ENCODE measurements at places on chromosomes 5 and 9. TPM values are rescaled to one million over a fixed set of nuclear protein-coding genes. Genes with fewer than 3 reads are reported as not detected.

LRRC19 gene
- total RNA-seq: not detected

GRCh38 chr5:113299591-113299990, 135.2 kb downstream of the TSSK1B start:
- no peak for DNase-seq

ADAMTSL2 gene
- 1.5 TPM for total RNA-seq

DNA sequence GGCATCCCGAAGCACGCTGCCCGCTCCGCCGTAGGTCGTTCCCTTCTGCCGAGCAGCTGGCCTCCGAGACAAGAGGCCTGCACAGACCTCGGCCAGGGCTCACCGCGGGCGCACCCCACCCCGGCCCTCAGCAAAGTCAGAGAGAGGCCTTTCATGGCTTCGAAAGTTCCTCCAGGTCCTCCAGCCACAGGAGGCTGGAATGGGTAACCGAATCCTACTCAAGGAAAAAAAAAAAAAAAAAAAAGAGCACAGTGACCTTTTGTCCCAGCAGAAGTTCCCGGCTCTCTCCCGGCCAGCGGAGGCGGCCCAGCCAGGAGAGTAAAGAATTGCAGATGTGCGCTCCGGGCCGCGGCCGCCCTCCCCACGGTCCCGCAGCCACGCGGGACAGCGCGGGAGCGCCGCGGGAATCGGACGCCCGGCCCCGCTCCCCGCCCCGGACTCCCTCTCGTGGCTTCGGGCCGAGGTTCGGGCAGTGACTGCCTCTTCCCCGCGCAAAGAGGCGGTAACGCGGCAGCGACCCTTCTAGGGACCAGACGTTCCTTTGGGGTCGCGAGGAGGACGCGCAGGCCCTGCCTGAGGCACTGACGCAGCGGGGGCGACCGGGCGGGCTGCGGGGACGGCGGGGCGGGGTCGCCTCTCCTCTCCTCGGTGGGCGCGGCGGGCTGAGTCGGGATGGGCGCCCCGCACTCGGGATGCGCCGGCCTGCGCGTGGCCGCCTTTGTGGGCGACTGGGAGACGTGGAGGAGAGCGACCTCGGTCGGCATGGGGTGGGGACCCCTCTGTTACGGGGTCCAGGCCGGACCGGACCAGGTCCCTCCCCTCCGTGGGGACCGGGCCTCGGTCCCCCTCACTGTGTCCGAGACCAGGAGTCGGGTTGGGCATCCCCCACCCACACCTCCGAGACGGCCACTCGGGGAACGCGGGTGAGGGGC, 754 bp downstream of the GFPT2 start:
- DNase-seq: no peak

S100Z gene
- 0.30 TPM for total RNA-seq

DNA sequence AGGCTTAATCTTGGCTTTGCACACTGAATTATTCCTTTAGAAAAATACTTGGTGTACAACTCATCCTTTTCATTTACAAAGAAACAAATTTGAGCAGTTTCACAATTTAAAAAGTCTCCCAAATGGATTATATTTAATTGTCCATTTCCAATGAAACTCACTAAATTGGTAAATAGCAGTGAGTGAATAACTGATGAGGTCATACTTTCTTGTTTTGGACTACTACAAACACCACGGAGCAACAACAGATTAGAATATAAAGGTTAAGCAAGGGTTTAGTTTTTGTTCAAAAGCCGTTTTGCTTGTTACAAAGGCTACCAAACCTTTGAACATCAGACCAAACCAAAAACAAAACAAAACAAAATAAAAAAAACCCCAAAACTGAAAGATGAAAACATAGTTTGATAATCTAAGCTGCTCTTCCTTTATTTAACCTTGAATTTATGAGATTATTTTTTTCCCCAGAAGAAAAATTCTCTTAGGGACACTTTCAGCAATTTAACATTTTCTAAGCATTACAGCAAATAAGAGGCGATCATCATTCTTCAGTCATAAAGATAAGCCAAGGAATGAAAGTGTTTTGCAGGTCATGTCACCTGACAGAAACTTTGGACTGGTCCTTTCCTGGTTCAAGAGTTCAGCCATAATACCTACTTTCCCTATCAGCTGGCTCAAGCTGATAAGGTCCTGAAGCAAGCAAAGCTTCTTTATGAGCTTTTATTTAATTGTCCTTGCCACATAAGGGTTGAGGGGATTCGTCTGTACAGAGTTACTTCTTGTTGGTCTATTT, 99.7 kb upstream of the CDKN2B start:
- DNase-seq: no peak

GRCh38 chr9:97507428-97507984, 6.0 kb downstream of the TMOD1 start:
- DNase-seq: no peak

SPAAR gene
- total RNA-seq: 0.79 TPM

DNA sequence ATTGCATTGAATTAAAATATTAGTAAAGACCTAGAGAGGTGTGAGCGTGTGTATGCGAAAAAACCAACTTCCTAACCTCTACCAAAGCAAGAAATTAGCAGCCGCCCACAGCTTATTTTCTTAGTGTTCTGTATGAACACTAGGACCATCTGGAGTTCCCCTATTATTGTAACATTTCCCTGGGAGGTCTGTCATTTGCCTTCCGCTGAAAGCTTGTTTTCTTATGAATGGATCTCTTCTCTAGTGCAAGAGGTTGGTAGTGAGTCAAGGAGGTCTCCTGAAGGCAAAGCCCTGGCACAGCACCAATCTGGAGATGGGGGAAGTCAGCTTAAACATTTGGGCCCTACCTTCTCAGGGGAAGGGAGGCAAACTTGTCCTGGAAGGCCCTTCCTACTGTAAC, 10.8 kb downstream of the TNFSF8 start:
- DNase-seq: no peak

CAVIN4 gene
- total RNA-seq: 39.9 TPM

- peak; percentile 72 for DNase-seq
Observed at GRCh38 chr9:78280982-78281668, 15.8 kb upstream of the PSAT1 start.

- DNase-seq: no peak
Observed at GRCh38 chr9:75602060-75602459, 288.4 kb upstream of the PCSK5 start.

- DNase-seq: no peak
Observed at GRCh38 chr5:79109527-79110492, 1.8 kb upstream of the BHMT start.

GRCh38 chr5:171619196-171619595, 166.4 kb upstream of the SMIM23 start:
- DNase-seq: no peak

DNA sequence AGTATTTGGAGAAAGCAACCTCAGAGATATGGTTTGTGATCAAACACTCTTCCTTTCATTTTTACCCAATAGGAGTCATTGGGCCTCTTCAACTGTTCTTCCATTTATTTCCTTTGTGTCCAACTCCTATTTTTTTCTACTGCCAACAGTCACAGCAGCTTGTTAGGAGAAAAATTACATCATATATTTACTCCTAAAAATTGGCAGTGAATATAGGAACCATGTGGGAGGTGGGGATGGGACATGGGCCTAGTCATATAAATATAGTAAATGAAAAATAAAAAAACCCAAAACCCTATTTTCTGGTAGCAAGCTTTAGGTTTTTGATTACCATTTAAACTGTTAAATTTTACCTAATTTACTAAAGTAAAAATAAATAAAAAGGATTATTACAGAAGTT, 134.9 kb upstream of the MPDZ start:
- DNase-seq: no peak

GRCh38 chr5:125372694-125373631, 626.5 kb upstream of the ZNF608 start:
- peak; percentile 82 for DNase-seq

SPINK4 gene
- not detected for total RNA-seq

DNA sequence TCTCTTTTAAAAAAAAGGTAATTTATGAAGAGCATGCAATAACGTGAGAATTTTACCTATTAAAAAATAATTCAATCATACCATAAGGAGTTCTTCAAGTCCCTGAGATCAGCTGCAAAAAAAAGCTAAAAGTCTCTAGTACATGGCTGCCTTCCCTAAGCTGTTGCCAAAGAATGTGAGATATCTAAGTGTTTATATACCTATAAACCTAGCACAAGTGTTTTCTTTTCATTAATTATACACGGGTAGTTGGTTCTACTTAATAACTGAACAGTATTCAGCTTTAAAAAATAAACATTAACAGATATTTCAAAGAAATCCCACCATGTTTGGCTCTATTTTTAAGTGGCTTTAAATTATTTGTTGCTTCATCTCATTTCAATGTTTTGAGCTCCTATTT, 25.9 kb downstream of the FNBP1 start:
- DNase-seq: no peak

DNA sequence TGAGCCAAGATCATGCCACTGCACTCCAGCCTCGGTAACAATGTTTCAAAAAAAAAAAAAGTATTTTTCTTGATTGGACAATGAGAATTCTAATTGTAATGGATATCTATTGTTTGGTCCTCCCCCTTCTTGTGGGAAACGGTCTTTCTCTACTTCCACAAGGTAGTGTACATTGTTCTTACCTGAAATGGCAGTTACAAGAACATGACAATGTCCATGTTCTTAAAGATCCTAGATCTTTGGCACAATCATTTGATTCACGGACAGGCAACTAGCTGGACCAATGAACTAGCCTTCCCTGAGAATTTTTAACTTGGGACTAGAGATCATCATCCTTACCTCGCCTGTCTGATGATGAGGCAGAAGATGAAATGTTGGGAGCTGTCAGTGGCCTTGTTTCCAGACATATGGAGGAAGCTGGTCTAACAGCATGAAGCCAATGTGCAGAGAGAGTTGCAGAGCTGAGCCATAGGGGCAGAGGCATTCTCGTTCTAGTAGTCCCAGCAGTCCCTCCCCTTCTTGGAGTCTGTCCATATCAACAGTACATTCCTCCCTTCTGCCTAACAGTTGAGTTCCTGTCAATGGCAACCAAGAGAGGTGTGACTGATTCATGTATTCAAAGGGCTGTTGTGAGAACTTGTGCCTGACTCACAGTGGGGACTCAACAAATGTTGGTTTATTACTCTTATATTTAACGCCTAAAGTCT, 2.1 kb upstream of the MARCHF6 start:
- DNase-seq: no peak

DNA sequence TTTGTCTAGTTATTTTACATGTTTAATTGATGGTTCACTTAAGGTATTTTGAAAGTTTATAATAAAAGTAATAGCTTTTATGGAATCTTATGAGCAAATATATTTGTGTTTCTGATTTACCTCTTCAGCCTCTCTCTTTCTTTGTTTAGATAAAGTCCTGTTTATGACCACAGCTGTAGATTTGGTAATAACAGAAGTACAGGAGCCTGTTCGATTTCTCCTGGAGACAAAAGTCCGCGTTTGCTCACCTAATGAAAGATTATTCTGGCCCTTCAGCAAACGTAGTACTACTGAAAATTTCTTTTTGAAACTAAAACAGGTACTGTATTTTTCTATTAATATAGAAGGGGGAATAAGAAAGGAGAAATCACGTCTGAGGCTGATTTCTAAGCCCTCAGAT, 35.0 kb upstream of the GPR21 start:
- no peak for DNase-seq

- no peak for DNase-seq
Observed at GRCh38 chr9:22158927-22159346, 149.8 kb upstream of the CDKN2B start.

ANGPTL2 gene
- 38.3 TPM for total RNA-seq

GRCh38 chr9:18768951-18769622, 263.9 kb downstream of the SAXO1 start:
- no peak for DNase-seq

Data from skin of body (tissue), 3 donors.